ENCODE measurements at places on chromosomes 12 and 14.

- no peak for DNase-seq
Measured at GRCh38 chr14:104856869-104857860, 7.9 kb upstream of the CEP170B start.

DNA sequence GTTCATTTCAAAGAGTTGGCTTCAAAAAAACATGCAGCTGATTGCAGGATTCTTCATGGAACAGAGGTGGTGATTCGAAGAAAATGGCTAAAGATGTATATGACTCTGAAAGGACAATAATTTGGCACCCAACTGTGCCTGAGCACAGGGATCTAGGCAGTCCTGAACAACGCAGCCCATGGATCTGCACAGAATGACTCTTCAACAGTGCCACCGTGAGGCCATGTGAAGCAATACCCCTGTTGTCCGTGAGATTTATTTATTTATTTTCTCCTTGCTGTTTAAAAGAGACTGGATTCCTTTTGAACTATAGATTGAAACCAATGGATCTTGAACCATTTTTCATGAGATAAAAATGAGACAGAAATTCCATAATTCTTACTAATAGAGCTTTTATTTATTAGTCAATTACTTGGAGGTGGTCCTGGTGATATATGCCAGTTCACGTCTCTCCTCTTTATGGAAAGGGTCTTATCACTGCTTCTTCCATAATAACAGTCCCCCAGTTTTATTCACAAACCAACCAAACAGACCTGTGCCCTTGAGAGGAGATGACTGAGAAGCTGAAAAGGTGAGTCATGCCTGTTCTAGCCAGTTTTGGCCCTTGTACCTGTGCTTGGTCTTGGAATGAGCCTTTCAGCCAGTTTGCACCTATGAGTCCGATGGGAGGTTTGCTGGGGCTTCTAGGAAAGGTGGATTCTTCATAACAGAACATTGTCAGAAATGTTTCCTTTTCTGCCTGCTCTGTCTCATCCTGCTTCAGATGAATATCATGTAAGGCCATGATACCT lies 1598.3 kb downstream of the AACS start:
- DNase-seq = no peak

- no peak for DNase-seq
Measured at GRCh38 chr14:70901269-70901668, 6.0 kb upstream of the PCNX1 start.

GRCh38 chr12:130879212-130879686 lies 7.4 kb downstream of the RAN start:
- DNase-seq = no peak

DNA sequence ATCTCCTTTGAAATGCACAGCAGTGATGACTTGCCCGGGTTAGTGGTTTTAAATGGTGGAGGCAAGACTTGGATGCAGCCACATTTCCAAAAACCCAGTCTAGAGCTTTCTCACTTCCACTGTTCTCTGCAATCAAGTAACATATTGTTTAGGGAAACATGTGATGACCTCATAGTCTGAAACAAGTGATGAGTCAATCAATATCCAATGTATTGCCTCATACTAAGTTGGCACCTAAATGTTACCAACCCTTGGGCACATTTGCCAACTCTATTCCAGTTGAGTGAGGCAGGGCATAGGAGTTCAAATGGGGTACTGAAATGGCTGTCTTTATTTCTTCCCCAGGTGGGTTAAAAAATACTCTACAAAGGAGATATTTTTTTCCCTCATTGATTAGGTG lies 1105.4 kb downstream of the VRK1 start:
- no peak for DNase-seq

DNA sequence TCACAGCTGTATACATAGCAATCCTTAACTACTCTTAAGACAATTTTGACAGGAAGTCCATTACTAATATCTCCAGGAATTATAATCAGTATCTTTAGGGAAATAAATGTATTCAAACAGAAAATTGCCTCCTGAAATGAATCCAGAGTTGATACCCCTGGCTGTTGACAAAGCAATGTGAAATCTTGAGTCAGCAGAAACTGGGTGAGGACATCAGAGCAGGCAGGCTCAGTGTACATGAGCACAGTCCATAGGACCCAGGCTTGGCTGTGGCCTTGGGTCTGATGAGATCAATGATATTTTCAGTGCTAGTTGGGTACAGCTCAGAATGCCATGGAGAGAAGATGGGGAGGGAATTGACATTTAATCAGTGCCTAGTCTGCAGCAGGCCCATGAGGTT lies 151.3 kb downstream of the SLC15A4 start:
- DNase-seq = no peak

GRCh38 chr12:82474181-82474797 lies 116.0 kb downstream of the METTL25 start:
- DNase-seq = no peak

DNA sequence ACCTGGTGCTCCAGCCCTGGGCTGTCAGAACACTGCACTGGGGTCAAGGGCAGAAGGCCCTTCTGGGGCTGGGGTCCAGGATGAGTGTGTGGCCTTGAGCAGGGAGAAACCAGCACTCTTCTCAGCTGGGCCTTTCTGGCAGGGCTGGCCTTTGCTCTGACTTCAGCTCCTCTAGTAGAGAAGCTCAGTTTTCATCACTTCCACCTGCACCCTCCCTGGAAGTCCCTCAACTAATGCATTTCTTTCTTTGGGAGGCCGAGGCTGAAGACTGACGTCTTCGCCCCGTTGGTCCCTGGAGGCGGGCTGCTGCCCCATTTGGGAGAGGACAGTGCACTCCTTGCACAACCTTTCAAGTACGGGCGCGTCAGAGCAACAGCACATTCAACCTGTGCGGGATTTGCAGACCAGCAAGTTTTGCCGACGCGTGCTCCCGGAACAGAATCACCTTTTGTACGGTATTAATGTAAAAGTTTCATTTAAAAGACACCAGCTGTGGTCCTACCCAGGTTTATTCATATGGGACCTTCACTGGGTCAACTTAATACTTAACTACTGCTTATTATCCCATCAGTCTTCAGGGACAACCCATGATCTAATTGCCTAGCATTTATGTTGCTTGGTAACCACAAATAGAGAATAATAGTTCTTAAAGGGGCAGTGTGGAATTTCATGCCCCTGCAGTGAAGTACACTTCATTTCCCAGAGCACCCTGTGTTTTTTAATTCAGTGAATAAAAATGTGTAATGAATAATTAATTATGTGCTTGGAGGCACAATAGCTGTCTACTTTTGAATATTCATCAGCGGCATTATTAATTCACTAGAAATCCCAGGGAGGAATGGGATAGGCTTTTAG lies 134.8 kb upstream of the VRK1 start:
- no peak for DNase-seq

DNA sequence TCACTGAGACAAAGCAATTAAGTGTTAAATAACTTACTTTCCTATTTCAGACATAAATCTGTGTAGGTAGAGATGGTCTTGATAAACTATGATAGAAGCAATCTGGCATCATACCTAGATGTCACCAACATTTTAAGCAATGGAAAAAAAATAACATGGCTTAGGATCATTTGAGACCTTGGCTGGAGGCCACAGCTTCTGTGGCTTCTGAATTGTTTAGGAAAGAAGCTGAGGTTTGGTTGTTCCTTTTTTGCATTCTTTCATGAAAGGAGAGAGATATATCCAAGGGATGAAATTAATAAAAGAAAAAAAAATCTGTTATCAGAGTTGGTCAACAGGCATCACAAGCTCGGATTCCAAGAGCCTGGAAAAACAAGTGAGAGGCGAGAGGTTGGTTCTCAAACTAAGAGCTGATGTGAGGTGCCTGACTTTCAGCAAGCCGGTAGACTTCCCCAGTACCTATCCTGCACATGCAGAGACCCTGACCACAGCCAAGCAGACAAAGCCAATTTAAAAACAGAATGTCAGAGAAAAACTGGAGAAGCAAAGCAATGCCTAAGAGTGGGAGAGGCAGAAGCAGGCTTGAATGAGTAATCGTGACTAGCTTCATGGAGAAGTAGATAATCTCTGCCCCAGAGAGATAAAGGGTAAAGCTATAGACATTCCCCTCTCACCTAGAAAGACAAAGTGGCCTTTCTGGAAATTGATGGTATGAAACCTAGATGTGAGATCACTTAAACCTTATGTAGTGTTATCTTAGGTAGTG lies 43.4 kb upstream of the ST8SIA1 start:
- DNase-seq = no peak

GRCh38 chr12:54560374-54560858 lies 11.0 kb downstream of the PDE1B start:
- peak; percentile 62 for DNase-seq

- DNase-seq = no peak
Measured at GRCh38 chr14:90305176-90305601, 26.6 kb downstream of the NRDE2 start.

DNA sequence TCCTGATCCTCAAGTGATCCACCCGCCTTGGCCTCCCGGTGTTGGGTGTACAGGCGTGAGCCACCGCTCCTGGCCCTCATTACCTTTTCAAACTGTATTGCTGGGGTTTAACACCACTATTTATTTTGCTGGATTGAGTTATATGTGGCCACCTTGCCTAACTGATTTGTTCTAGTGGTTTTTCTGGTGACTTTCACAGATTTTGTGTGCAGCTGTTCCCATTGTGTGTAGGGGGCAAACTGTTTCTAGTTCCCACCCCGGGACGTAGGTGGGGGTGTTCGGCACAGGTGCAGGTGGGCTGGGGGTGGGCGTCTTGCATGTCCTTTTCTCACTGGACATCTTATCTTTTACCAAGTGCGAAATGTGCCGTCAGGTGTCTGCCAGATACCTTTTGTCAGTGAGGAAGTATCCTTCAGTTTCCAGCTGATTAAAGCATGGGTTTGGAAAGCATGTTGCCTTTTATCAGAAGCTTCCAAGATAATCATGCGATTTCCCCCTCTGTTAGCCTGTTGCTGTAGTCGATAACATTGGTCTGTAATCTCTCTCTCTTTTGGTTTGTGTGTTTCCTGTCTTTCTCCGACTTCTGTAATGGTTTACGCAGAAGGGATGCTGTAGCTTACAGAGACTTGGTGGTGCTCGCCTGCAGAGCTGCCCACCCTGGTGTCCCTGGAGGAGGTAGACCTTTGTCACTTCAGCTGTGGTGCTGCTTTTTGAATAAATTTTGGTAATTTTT lies 33.6 kb downstream of the AACS start:
- no peak for DNase-seq

- DNase-seq = peak; percentile 91
Measured at GRCh38 chr14:49633640-49634546, 1.2 kb downstream of the DNAAF2 start.

GRCh38 chr12:29164477-29165393 lies 15.7 kb downstream of the FAR2 start:
- no peak for DNase-seq
